ENCODE measurements at places on chromosomes 11 and 22.

DNA sequence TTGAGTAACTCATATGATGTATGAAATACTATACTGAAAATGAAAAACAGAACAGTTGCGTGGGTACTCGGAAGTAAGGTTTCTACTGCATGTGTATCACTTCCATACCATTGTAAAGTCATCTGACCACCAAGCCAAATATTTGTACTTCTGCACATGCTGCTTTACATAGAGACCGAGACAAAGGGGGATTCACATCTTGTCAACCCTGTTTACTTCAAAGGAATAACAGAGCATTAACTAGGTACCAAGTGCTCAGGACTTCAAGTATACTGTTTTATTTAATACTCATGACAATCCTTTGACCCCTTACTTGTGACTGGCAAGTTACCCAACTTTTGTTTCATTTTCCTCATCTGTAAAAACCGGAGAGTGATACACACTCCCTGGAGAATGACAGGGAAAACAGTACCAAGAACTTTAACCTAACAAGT lies 9.9 kb downstream of the MAPK1 start:
- no peak for DNase-seq

DNA sequence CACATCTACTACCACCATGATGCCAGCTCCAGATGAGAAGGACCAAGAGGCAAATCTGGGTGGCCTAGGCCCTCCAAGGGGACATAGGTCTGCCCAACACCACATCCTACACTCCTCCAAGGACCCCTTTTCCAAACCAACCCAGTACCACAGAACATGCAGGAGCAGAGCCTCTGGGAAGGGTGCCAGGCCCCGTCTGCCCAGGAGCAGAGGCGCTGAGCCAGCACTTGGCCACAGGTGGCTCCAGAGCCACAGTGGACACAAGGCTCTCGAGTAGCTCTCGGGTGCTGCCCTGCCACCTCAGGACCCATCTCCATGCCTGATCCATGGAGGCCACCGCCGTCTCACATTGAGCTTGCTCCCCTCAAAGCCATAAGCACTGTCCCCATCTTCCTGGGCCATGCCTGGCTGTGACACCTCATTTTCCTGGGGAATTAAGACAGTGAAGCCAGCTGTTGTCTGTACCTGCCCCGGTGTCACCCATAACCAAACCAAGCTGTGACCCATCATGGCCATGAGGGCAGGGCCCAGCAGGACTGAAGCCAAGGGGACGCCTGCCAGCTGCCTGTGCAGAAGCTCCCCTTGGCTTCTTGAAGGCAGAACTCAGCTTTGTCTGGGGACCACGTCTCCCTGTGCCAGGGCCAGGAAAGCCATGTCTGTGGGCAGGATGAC lies 7.4 kb downstream of the MOB2 start:
- DNase-seq: no peak

DNA sequence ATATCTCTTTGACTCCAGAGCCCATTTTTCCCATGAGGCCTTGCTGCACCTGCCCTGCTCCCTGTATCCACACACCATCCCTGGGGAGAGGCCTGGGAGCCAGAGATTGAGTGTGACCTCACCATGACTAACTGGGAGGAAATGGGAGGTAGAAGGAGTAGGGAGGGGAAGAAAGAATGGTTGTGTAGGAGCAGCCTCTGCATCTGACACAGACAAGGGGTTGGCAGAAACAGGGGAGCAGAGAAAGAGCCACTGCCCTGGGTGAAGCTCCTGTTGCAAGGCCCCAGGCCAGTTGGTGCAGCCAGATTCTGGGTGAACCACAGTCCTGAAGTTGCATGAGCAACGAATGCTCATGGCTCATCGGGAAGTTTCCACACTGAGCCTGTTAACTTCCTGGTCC lies 32.4 kb downstream of the POU2F3 start:
- DNase-seq: no peak

GRCh38 chr11:116061322-116061721 lies 557.1 kb upstream of the CADM1 start:
- no peak for DNase-seq

DNA sequence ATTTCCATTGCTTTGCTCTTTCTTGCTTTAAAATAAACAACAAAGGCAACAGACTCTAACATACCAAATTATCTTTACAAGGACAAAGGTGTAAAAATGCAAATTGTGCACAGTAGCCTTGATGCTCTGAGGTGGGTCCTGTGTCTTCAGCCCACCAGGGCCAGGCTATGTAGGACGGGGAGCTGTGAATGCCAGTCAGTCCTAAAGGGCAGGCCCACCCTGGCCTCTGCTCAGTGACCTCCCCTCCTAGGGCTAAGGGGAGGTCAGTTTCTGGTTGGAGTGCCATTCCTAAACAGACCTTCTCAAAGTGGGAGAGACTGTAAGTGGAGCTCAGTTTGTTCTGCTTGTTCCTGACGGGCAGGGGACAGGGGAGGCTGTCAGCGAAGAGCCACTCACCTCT lies 78.0 kb upstream of the SUSD2 start:
- no peak for DNase-seq

- DNase-seq: no peak
These were observed 27.0 kb downstream of the CUL5 start for GRCh38 chr11:108035690-108036089.

DNA sequence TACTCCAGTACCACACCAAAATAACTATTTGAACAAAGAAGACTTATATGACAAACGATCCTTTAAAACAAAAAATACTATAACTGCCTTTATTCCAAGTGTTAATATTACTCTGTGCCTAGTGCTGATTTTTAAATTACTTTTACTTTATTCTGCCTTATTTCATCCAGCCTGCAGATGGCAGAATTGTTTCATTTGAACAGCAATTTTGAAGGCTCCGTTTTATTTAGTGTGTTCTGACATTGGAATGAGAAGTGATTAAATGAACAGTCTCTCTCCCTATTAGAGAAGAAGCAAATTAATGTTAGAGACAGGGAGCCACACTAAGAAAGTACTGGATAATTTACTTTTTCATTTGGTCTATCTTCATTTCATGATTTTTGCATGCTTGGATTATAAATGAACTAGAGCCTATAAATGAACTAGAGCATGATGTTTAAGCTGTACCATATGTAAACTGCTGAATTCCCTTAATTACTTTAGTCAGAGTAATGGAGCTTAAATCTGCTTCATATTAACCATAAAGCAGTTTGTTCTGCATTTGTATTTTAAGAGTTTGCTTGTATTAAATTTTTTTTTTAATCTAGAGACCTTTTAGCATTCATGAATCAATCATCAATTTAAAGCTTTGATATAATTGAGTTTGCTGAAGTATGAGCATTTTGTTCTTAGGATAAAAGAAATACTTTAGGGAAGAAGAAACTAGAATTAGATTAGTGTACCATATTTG lies 9.8 kb downstream of the PDHX start:
- DNase-seq: no peak

- no peak for DNase-seq
These were observed 13.2 kb upstream of the RGL4 start for GRCh38 chr22:23677701-23677995.

DNA sequence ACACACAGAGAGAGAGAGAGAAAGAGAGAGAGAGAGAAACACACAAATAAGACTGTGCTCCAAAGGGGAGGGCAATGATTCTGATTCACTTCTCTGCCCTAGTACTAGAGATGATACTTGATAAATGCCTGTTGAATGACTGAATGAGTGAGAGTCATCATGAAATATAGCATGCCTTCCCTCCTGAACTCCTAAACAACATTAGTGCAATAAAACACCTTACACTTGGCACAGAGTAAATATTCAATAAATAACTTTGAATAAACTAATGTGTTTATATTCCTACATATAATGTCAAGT lies 511.2 kb upstream of the RAG2 start:
- DNase-seq: no peak

DNA sequence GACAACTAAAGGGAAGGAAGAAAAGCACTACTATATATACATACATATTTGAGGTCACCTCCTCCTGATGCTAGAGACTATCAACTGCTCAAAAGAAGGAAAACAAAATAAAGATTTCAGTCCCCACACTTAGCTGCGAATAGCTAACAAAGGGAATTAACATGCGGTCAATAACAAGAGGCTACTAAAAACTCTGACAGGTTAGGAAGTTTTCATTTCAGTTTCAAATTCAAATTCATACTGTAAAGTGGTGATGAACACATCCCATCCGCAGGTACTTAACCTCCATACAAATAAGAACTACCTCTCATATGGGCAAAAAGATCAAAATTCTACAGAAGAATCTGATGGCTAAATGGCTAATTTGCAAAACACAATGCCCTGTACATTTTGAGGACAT lies 2.6 kb downstream of the NAP1L4 start:
- no peak for DNase-seq

DNA sequence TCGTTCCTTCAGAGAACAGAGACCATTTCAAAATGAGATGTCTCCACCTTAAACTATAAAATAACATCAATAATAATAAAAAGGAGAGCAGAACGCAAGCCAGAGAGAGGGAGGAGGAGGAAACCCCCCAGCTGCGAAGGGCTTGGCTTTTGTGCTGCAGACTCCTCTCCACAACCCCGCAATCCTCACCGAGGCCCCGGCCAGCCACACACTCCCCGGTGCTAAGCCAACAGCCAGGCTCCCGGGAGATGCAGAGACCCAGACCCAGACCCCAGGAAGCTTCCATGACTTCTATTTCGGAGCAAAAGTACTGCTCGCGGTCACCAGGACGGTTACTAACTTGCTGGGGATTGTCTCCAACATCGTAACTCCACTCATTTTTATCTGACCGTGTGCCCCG lies 10.6 kb downstream of the PHF21B start:
- DNase-seq: no peak
